Stimulated activated CD4-positive, alpha-beta T cell treated with anti-CD3 and anti-CD28 coated beads, Interleukin-15, amount 100 ng/mL, for 1 hour (primary cell): ENCODE measurements at places on chromosomes 1 and 21.

- no peak for DNase-seq
Measured at GRCh38 chr21:42198929-42199867, 19.7 kb upstream of the ABCG1 start.

- DNase-seq: no peak
Measured at GRCh38 chr1:6907676-6908434, 122.6 kb downstream of the CAMTA1 start.

GRCh38 chr1:154846565-154847442 is 23.3 kb downstream of the KCNN3 start:
- DNase-seq: no peak

DNA sequence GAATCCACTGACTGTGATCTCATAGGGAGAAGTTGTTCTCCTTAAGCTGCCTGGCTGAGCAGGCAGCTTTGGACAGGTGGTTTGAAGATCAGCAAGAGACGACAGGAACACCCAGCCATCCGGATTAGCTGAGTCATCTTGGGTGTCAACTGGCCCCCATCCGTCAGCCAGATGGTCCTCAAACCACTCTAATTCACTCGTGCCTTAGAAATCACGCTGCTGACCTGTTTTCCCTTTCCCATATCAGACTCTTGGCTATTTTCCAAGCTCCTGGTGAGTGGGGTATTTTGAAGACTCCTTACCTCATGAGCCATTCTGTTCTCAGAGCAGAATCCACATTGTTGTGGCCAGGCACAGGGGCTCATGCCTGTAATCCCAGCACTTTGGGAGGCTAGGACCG is 149.1 kb upstream of the L1TD1 start:
- DNase-seq: no peak

GRCh38 chr1:186152227-186152619 is 222.8 kb downstream of the TPR start:
- no peak for DNase-seq

- no peak for DNase-seq
Measured at GRCh38 chr1:101820071-101820470, 176.7 kb downstream of the OLFM3 start.

- DNase-seq: no peak
Measured at GRCh38 chr1:10962483-10962882, 50.0 kb upstream of the TARDBP start.

- no peak for DNase-seq
Measured at GRCh38 chr1:54309631-54310366, 96.4 kb downstream of the SSBP3 start.

- DNase-seq: no peak
Measured at GRCh38 chr1:200226969-200227303, 182.9 kb downstream of the ZNF281 start.

- no peak for DNase-seq
Measured at GRCh38 chr1:236099355-236099974, 34.6 kb upstream of the NID1 start.

- no peak for DNase-seq
Measured at GRCh38 chr21:34647555-34647954, 21.2 kb upstream of the CLIC6 start.

- no peak for DNase-seq
Measured at GRCh38 chr1:3179471-3179870, 110.5 kb downstream of the PRDM16 start.

GRCh38 chr1:39148942-39149341 is 55.6 kb upstream of the MACF1 start:
- DNase-seq: no peak

GRCh38 chr1:157700732-157701131 is at the start of gene FCRL3:
TSS of gene FCRL3 (minus strand) at chr1:157700769. CDS start at chr1:157700489, 280 bp downstream.
- no peak for DNase-seq

DNA sequence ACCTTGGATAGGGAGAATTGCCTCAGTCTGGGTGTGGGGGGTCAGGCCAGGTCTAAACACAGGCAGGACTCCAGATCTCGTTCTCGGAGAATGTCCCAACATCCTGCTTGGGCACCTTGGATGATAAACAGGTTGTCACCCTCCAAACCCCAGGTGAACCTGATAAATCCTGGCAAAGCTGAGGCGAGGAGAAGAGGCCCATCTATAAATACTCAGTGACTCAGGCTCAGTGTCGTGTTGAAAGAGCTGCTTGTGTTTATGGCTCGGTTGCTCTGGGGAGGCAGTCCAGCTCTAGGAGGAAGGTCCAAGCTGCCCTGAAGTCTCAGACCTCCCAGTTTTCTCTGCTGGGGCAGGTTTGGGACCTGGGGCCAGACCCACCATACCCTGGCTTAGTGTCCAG is 15.8 kb upstream of the TRIM63 start:
- DNase-seq: no peak

GRCh38 chr1:185526344-185527307 is 207.6 kb upstream of the HMCN1 start:
- DNase-seq: no peak

DNA sequence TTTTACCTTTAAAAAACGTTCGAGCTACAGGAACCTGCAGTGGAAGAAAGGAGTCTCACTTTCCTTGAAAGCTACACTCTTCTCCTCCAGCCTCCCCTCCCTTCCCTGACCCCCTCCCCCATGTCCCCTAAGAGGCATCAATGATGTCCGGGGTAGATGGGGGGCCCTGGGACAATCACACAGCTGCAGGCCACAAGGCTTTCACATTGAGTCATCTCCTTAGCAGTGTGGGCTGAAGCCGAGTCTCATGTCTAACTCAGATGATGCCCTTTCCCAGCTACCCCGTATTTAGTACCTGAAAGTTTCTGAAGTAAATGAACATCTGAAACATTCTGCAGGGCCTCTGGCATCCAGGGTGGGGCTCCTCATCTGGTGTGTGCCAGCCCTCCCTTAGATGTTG is 6.3 kb upstream of the GPR25 start:
- DNase-seq: no peak

DNA sequence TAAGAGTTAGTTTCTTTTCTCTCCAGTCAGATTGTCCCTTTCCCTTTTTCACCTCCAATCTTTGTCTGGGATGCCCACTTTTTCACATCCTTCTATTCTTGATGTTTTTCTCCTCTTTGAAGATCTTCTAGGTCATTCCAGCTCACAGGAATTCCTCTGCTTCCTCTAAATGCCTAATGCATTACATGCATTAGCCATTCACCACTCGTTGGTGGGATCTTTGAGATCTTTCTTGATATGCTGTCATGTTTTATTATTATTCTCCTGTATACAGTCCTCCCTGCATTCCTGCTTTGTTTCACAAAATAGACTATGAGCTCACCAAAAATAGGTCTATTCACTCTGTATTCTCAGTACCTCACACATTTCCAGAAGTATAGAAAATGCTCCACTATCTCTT is 129.0 kb downstream of the LYPLAL1 start:
- DNase-seq: no peak

DNA sequence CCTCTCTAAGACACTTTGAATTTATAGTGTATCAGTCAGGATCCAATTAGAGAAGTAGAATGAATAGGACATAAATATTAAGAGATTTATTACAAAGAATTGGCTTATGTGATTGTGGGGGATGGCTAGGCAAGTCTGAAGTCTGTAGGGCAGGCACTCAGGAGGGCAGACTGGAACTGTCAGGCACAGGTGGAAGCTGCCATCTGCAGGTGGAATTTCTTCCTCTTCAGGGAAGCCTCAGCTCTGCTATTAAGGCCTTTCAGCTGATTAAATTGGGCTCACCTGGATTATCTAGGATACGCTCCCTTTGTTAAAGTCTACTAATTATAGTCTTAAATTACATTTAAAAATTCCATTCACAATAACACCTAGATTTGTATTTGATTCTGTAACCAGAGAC is 92.0 kb upstream of the HAO2 start:
- no peak for DNase-seq

- DNase-seq: no peak
Measured at GRCh38 chr1:218348628-218349071, 3.5 kb downstream of the TGFB2 start.

DNA sequence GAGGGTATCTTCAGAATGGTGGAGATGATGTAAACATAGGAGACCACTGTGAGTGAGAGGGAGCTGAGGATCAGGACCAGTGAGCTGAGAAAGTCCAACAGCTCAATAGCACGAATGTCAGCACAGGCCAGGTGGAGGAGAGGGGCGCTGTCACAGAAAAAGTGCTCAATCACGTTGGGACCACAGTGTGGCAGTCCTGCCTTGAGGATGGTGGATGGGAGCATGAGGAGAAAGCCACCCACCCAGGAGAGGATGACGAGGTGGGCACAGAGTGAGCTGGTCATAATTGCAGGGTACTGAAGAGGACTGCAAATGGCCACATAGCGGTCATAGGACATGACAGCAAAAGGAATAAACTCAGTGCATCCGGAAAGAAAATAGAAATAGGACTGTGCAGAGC is 8.1 kb downstream of the OR11L1 start:
- no peak for DNase-seq

- no peak for DNase-seq
Measured at GRCh38 chr1:200634261-200635122, 13.9 kb upstream of the KIF14 start.

GRCh38 chr1:80083892-80084291 is 1077.4 kb upstream of the ADGRL4 start:
- no peak for DNase-seq

DNA sequence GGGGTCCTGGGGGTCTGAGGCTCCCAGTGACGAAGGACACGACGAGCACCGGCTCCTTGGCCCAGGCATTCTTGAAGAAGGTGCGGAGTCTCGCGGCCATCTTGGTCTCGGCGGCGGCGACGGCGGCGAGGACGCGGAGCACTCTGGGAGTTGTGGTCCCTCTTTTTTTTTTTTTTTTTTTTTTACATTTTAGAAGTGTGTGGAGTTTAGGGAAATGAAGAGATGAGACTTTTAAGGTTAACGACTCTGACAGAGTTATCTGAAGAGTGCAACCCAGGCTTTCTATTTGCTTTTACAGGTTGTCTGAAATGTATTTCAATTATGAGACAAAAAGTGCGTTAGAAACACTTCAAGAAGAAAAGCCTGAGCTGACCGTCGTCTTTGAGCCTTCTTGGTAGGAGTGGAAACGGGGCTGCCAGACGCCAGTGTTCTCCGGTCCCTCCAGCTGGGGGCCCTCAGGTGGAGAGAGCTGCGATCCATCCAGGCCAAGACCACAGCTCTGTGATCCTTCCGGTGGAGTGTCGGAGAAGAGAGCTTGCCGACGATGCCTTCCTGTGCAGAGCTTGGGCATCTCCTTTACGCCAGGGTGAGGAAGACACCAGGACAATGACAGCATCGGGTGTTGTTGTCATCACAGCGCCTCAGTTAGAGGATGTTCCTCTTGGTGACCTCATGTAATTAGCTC is 9.7 kb downstream of the OR2B11 start:
- DNase-seq: no peak

- DNase-seq: no peak
Measured at GRCh38 chr1:170932236-170932635, 3.1 kb upstream of the MROH9 start.

DNA sequence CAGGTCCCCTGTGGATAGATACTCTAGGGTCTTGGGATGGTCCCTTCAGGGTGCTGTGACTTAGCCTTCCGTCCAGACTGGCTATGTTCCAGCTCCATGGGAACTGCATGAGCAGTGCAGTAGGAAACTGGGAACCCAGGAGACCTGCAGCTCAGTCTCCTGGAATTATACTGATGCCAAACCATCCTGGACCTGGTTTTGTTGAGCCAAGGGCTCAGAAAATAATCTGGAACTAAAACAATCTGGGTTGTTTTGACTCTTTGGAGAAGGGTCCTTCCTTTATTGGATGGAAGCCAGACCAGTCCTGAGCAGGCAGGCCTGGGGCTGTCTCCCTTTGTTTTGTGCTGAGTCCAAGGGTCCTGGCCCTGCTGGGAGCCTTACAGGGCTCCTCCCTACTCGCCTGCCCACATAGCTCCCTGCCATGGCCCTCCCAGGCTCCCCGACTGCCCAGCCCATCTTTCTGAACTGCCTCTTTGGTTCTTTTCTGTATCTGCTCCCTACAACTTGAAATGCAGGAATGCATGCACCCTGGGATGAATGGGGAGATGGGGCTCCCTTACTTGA is 1.2 kb downstream of the IPO13 start:
- DNase-seq: no peak

GRCh38 chr1:12052008-12052573 is 11.0 kb upstream of the TNFRSF8 start:
- DNase-seq: no peak

DNA sequence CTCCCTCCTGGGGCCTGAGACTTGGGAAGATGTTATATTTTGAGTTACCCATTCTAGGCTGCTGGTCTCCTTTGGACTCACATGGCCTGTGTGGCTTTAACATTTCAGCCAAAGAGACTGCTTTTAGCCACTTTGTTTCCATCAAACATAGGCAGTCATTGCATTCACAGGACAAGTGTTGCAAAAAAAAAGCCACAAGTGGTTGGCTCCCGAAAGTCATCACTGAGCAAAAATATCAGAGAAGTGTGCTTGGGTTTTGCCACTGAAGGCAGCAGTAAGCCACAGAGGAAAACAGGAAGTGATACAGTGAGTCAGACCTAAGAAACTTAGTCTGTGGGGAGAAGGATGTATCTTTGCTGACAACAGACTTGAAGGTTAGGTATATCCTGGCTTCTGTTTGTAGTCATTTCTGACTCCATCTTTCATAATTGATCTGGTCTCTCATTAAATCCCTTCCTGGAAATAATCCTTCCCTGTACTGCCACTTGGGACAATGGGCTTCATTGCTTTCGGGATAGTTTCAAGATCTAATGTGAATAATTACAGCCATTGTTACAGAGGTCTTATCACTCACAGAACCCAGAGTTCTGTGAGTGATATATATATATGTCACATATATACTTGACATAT is 80.9 kb downstream of the COLGALT2 start:
- DNase-seq: no peak

DNA sequence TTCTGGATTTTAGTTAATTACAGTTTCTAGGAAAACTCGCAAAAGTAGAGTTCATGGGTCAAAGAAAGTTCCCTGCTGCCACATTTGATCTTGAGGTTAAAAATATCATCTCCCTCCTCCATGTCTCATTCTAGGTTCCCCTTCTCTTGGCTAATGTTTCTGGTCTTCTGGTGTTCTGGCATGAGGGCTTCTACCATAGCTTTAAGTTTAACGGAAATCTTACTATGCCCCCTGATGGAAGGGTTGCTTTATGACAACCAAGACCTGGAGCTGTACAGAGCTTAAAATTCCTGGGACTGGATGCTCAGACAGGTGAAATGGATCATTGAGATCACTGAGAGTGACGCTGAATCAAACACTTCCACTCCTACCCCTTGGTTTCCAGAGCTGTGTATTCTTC is 1881.7 kb downstream of the MRPL39 start:
- no peak for DNase-seq

DNA sequence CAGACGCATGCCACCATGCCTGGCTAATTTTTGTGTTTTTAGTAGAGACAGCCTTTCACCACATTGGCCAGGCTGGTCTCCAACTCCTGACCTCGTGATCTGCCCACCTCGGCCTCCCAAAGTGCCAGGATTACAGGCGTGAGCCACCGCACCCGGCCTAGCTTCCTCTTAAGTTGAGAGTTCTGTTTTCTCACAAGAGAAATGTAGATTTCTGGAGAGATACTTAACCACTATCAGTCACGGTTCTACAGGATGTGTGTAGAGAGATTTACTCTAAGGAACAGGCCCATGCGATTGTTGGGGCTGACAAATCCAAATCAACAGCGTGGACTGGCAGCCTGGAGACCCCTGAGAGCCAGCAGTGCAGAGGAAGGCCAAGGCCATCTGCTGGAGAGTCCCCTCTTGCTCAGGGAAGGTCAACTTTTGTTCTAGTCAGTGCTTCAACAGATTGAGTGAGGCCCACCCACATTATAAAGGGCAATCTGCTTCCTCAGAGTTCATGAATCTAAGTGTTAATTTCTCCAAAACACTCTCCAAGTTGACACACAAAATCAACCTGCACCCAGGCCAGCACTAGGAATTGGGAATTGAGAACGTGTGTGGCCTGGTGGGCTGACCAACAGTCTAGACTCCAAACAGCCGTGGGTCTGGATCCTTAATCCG is 38.7 kb downstream of the CHAF1B start:
- no peak for DNase-seq

GRCh38 chr1:225885336-225885735 is 3.2 kb upstream of the TMEM63A start:
- DNase-seq: no peak
